ENCODE measurements at places on chromosomes 13 and 19. TPM values are rescaled to one million over a fixed set of nuclear protein-coding genes. Genes with fewer than 3 reads are reported as not detected.

DNA sequence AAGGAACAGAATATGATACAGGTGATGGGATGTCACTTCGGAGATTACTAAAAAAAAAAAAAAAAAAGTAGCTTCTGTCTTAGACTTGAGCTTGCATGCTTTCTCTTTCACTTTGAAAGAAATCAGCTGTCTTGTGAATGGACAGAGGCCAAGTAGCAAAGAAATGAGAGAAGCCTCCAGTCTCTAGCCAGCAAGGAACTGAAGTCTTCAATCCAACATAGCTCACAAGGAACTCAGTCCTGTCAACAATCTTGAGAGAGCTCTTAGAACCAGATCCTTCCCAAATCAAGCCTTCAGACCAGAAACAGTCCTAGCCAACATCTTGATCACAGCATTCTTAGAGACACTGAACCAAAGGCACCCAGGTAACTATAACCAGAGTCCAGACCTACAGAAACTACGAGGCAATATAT, 7.7 kb downstream of the N4BP2L2 start:
- DNase-seq = no peak

DNA sequence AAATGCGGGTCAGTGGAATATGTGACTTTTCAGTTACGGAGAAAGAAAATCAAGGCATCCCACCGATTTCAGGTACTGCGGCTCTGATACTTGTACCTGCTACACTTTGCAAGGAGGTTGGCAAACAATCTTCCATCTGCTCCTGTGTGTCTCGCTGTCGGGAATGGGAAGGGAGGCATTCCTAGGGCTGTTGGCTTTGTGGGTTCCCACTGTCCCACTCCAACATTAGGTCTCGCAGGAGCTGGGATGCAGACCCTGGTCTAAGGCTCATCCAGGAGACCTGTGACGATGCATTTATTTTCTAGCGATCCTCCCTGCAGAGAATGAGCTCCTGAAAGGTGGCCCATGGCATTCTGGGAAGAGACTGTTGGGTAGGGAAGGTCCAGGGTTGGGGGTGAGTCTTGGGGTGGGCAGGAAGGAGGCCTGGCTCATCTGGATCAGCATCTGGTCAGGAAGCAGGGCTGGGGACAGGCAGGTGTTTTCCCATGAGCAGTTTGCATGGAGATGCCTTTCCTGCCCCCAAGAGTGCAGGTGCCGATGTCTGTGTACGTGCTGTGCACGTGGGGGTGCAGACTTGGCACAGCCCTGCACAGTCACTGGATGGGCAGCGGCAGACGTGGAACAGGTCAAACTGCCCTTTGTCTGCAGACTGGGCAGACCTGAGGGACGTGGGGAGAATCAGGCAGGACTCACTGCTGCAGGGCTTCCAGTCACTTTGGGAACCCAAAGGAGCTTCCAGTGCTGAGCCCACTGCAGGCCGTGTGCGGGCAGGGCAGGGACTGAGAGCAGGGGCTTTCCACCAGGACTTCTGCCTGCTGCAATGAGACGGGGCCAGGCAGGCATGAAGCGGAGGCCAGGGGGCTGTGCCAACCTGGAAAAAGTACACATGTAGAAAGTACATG, 152.4 kb downstream of the TEX29 start:
- DNase-seq = no peak

DNA sequence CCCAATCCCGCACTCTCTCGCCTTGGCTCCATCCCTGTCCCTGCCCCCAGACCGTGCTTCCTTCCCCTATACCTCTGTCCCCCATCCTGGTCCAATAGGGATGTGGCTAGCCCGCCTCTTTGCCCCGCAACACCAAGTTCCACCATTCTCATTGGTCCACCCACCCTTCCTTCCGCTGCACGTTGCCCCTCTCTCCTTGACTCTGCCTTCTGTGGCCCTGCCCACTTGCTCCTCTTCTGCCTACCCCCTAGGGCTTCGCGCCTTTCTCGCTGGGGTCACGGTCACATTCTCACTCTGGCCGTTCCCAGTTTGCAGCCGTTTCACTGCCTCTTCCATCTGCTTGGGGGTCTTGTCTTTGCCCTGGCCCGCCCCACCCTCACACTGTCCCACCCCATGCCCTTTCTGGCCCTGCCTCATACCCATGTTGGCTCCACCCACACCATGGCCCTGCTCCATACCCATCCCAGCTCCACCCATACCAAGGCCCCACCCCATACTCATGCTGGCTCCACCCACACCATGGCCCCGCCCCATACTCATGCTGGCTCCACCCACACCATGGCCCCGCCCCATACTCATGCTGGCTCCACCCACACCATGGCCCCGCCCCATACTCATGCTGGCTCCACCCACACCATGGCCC, 4.5 kb upstream of the ARHGAP45 start:
- no peak for DNase-seq

DNA sequence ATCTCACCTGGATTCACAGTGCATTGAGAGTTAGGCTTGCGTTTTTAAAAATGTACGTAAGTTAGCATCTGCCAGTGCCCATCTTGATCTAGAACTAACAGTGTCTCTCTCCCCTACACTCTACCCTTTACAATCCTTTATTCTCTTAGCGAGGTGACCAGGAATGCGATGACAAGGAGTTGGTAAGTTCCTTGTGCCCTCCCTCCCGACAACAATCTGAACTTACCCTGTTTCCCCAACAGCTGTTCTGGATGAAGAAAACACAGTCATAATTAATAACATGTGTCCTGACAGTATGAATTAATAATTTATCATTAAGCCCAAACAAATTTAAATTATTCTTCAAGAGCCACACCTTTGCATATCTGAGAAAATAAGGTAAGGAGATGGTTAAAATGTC, 6.3 kb downstream of the TSHZ3 start:
- DNase-seq = no peak

GRCh38 chr19:17227798-17228367, 1.9 kb downstream of the OCEL1 start:
- no peak for DNase-seq

The IL11 gene
- total RNA-seq = 0.95 TPM

- peak; percentile 87 for DNase-seq
These were observed 4.1 kb downstream of the SWSAP1 start for GRCh38 chr19:11378319-11379189.

The PSG3 gene
- not detected for total RNA-seq

- no peak for DNase-seq
These were observed 2.9 kb upstream of the KPTN start for GRCh38 chr19:47486900-47487299.

The NLRP11 gene
- not detected for total RNA-seq

The IGFL2 gene
- total RNA-seq = not detected

GRCh38 chr19:38224014-38224862, at the start of gene DPF1:
TSS of gene DPF1 (minus strand) at chr19:38224222. CDS start at chr19:38224142, 80 bp downstream.
- peak; percentile 88 for DNase-seq

The SLC27A1 gene
- total RNA-seq = 6.3 TPM

The CLEC11A gene
- total RNA-seq = 139 TPM

- peak; percentile 42 for DNase-seq
These were observed 4.9 kb upstream of the ERCC1 start for GRCh38 chr19:45428384-45429231.

DNA sequence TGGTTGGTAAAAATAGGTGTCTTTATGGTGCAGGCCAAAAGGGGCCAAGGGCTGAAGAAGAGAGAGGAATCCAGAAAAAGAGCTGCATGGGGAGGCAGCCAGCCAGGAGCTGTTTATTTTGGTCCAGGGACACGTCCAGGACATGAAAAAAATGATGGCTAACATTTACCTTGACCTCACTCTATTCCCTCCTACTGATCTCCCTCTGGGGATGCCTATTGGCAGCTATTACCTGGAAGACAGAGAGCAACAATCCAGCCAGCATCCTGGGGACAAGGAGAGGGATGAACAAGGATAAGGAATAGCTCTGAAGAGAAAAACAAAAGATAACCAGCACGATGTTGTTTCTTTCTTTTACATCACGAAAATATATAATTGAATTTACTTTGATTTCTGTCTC, 1599.6 kb downstream of the SLITRK5 start:
- DNase-seq = no peak

GRCh38 chr19:28971049-28971448, 241.9 kb downstream of the UQCRFS1 start:
- DNase-seq = no peak

DNA sequence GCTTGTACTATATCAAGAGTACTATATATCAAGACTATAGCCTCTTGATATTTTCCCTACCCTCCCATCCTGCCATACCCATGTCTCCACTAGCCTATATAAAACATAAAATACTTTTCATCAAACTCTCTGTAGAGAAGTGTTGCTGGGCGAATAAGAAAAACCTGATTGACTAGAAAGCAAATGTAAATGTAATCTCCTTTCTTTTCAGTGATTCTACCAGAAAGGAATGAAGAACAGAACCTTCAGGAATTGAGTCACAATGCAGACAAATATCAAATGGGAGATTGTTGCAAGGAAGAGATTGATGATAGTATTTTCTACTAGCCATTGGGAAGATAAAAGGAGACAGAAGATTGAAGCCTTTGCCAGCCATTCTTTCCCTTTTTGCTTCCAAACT, 89.2 kb downstream of the KCNRG start:
- DNase-seq = no peak

The KLF1 gene
- not detected for total RNA-seq

DNA sequence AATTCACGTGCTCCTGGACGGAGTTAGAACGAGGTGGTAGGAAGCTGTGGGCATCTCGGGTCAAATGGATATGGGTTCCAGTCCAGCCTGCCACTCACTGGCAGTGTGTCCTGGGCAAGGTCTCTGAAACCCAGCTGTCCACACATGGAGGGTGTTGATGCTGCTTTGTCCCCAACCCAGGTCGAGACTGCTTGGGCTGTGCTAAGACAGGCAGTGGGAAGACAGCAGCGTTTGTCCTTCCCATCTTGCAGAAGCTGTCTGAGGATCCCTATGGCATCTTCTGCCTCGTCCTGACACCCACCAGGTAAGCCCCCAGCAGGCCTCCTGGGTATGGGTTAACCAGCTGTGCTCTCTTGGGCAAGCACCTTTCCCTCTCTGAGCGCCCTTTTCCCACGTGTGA, 885 bp downstream of the DDX49 start:
- no peak for DNase-seq

The PRKCSH gene
- total RNA-seq = 256 TPM

The CNN1 gene
- 0.46 TPM for total RNA-seq

GRCh38 chr13:108302279-108302678, 32.8 kb downstream of the TNFSF13B start:
- DNase-seq = no peak

DNA sequence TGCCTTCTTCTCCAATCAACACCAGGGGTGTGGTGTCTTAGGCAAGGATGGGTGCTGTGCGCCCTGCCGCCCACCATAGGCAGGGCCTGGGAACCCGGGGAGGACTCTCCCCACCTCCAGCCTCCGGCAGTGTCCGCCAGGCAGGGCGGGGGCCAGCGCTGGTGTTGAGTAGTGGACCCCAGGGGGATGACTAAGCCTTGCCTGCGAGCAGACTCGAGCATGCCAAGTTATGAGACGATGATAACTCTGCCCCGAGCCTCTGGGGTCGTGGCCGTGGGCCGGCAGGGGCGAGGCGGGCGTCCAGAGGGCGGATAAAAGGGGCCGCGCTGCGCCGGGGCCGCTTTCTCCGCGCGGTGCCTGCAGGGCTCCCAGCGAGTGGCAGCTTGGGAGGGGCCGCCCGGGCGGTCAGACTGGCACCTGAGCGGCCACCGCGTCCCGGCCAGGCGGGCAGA, at the start of gene MEDAG:
TSS of gene MEDAG (plus strand) at position 340 of the 452 bp plus-strand sequence. CDS start 245 bp downstream, outside the sequence.
- peak; percentile 75 for DNase-seq

The OR10H1 gene
- not detected for total RNA-seq

The ZNF416 gene
- 9.1 TPM for total RNA-seq

DNA sequence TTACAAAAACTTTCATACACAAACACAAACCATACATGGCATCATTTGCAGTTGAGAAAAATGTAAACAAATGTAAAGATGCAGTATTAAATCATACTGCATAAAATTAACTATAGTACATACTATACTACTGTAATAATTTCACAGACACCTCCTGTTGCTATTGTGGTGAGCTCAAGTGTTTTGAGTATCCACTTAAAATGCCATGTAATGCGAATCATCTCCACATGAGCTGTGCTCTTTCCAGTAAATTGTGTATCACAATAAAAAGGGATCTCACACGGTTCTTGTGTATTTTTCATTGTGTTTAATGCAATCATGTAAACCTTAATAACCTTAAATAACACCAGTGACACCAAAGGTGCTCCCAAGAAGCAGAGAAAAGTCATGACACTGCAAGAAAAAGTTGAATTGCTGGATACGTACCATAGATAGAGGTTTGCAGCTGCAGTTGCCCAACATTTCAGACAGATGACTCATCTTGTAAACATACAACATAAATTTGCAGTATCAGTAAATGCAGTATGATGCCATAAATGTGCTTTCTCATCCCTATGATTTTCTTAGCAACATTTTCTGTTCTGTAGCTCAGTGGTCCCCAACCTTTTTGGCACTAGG, 166.6 kb downstream of the RAP2A start:
- peak; percentile 19 for DNase-seq

GRCh38 chr19:38095411-38096308, 128.4 kb downstream of the DPF1 start:
- DNase-seq = peak; percentile 51

DNA sequence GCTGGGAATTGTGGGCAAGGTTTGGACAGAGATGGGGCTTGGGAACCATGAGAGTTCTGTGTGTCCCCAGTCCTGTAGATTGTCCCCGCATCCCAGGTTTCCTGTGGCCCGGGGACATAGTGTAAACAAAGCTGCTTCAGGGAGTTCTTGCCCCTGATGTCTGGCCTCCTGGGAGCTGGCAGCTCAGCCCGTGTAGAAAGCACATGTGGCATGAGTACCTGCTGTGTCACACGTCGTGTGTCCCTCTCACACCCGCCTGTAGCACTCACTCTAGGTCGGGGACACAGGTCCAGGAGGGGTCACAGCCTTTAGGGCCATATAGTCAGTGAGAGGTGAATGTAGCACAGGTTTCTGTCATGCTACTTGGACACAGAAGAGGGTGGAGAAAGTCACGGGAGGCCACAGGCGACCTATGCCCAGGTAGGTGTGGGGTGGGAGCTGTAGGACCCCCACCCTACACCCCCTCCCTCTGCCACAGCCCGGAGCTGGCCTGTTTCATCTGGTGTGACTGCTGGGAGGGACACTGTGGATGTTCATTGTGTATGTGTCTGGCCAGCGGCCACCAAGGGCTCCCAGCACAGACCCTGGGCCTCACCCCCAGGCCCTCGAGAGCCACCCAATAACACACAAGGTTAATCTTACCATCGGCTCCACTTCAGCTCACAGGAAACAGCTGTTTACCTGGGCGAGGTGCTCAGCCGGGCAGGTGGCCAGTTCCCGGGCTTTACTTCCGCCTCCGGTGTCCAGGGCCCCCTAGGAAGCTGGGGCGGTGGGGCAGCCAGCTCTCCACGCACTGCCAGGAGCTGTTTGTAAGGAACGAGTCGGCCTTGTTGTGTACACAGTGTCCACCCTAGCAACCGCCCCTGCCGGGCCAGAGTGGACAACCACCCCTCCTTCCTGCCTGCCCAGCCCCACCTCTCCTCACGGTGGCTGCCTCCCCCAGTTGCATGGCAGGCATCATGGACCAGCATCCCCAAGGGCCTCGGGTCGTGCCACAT, 49.7 kb downstream of the COMP start:
- DNase-seq = no peak

- no peak for DNase-seq
These were observed 1.3 kb upstream of the INTS6 start for GRCh38 chr13:51453959-51454703.

Data from MG63 (cell line).